ENCODE measurements at places on chromosomes 7 and 10.

GRCh38 chr7:47380325-47381133 lies 201.4 kb downstream of the TNS3 start:
- DNase-seq: no peak

DNA sequence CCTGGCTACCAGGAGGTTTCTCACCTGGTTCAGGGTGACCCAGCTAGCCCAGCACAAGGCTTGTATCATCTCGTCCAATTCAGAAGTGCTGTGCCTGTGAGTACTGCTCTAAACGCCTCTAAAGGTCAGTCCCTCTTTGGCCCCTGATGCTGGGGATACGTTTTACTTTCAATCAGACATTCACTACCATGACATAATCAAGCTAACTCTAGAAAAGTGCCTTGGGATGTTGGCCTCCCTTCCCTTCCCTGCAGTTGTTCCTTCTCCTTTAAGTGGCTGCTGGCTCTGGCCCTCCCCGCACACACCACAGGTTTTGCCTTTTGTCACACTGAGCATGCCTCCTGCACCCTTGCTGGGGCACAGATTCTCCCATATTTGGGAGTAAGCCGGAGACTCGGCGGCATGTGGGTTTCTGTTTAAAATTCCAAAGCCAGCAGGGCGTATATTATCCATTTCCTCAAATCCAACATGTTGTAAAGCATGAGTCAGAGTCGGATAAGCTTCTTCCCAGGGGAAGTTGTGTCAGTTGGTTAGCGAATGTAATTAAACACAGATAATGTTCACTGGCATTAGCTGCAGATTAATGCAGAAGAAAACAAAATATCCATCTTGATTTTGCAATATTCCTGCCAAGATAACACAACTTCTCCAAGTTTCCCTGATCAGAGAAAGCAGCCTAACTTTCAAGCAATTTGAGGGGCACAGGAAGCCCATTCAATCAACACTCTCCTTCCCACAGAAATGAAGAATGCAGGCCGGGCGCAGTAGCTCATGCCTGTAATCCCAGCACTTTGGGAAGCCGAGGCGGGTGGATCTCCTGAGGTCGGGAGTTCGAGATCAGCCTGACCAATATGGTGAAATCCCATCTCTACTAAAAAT lies 31.8 kb upstream of the VCL start:
- no peak for DNase-seq

- peak; percentile 69 for DNase-seq
These were observed 17.9 kb upstream of the AGK start for GRCh38 chr7:141533149-141533949.

DNA sequence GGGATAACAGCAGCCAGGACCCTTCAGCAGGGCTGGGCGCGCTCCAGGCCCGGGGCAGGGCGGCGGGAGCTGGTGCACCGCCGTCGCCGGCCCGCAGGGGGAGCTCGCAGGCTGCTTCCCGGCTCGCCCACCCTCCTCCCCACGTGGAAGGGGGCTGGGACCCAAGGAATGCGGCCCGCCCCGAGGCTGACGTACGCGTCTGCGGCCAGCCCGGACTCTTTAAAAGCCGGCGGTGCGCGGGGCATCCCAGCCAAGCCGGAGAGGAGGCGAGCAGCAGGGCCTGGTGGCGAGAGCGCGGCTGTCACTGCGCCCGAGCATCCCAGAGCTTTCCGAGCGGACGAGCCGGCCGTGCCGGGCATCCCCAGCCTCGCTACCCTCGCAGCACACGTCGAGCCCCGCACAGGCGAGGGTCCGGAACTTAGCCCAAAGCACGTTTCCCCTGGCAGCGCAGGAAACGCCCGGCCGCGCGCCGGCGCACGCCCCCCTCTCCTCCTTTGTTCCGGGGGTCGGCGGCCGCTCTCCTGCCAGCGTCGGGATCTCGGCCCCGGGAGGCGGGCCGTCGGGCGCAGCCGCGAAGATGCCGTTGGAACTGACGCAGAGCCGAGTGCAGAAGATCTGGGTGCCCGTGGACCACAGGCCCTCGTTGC lies at the start of gene PFKFB3:
TSS of gene PFKFB3 (plus strand) at position 249 of the 647 bp plus-strand sequence. CDS start at position 578, 329 bp downstream.
- DNase-seq: peak; percentile 93

GRCh38 chr7:44519546-44519945 lies 21.6 kb downstream of the NPC1L1 start:
- DNase-seq: no peak

- no peak for DNase-seq
These were observed 33.0 kb downstream of the PTPRE start for GRCh38 chr10:127939786-127940330.

GRCh38 chr7:131293018-131293417 lies 34.7 kb upstream of the MKLN1 start:
- DNase-seq: no peak

GRCh38 chr7:106463851-106464611 lies 179.2 kb upstream of the NAMPT start:
- no peak for DNase-seq

DNA sequence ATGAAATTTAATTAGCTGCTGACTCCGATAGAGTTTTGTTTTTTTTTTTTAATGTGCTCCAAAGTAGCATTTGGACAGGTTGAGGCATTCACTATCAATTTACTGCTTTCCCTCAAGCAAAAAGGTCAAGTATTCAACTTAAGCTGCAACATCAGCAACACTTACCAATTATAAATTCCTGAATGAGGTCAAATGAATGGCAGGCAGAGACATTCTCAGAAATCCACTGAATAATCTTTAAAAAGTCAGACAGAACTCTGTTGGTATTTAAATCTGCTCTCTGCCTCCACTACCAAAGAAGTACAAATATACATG lies 62.8 kb downstream of the GSAP start:
- DNase-seq: no peak

DNA sequence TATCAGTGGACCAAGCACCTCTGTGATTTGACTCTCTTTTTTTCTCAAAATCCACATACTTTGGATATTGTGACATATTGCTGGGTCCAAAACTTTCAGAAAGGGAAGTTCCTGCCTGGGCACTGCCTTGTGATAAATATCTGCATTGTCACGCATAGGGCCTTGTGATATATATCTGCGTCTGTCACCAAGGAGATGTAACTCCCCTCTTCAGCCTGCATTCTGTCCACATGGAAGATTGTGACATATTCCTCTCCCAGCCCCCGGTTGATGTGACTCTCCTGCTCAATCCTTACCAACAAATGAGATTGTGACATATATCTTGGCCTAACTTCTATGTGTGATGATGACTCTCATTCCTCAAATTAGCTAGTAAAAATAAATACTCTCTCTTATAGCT lies 25.4 kb upstream of the ZNF107 start:
- DNase-seq: no peak

DNA sequence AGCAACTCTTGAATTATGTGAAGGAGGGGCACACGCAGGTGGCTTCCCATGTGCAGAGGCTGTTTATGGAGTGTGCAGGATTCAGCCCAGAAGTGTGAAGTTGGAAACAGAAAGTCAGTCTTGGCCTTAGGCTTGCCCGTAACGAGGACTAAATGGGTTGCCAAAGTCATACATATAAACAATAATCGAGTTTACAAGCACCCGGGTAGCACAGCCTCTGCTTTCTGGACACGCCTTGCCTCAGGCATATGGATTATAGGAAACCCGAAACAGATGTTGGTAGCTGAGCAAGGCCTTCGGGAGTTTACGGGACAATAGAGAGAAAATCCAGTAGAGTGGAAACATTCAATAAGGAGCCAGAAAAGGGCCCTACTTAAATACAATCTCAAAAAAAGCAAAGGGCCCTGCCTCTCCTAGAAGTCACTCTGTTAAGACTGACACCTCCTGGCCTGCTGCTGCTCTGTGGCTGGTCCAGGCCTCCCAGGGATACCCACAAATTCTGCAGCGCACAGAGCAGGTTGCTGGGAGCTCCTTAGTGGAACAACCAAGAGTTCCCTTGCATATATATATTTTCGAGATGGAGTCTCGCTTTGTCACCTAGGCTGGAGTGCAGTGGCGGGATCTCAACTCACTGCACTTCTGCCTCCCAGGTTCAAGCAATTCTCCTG lies 48.5 kb downstream of the SMKR1 start:
- DNase-seq: no peak

- no peak for DNase-seq
These were observed 51.5 kb downstream of the PFKFB3 start for GRCh38 chr10:6254201-6254600.

- DNase-seq: no peak
These were observed 37.6 kb downstream of the CYP2C8 start for GRCh38 chr10:95031656-95032055.

DNA sequence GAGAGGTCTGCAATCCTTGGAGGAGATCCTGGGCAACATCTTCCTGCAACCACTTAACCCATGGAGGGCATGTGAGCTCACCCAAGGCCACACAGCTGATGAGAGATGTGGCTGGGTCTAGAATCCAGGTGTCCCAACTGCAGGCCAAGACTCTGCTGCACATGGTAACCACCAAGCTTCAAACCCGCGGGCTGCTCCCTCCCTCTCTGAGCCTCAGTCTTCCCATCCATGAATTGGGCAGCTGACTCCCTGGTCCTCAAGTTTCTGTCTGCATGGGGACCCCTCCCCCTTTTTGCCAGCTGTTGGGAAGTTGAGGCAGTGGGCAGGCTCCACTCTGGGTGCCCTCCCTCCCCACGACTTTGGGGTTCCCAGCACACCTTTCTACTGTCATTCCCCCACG lies 20.9 kb upstream of the INMT start:
- DNase-seq: no peak

DNA sequence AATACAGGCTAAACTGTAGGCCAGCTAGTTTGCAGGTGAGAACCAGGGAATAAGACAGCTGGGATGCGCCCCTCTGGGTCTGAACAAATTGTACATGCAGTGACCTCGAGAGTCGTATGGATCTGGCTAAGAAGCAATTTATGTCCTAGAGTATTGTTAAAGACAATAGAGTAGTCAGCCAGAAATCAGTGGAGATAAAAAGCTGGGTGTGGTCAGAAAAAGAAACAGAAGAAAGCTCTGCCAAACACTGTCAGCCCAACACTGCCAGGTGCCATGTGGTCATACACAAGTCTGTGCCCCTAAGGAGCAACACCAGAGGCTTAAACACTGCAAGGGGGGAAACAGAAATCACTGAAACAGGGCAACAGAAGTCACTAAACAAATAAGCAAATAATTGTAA lies 62.2 kb downstream of the CNOT4 start:
- no peak for DNase-seq

- no peak for DNase-seq
These were observed 59.6 kb downstream of the CARD11 start for GRCh38 chr7:2984091-2984490.

DNA sequence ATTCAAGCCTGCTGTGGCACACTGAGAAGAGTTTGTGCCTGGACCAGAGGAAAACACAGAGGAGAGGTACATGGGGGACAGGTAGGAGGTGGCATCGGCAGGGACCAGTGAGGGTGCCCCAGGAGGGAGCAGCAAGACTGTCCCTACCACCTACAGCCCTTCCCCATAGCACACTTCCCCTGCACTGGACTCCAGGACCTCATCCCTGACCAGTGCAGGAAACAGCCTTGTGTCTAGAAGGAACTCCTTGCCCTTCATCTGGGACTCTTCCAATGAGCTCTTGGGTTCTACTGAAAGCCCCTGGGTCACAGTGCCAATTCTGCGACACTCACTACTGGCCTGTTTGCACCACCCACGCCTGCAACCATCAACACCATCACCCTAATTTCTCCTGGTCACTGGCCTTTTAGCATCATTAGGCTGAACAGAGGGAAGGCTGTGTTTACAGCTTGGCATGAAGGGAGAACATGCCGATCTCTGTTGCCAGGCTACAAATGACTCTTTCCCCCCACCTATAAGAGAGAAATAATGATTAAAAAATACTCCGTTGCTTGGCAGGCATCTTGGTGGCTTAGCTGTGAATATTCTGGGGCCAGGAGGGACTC lies 371.9 kb upstream of the ZMIZ1 start:
- DNase-seq: no peak

DNA sequence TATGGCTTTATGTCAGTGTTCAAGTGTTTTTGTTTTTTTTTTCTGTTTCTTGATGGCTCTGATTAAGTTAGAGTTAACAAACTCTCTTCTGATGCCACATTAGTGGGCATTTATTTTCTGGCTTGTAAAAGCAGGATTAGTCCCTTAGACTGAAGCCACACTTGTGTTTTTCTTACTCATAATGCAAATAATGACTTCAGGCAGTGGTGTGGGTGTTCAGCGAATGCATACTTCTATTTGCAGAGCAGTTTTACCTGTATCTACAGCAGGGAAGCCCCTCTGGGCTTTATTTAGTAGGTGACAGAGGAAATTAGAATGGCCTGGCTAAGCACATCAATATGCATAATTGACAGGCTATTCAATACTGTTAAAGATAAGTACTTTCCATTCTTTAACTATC lies 79.9 kb downstream of the CNNM2 start:
- DNase-seq: no peak

- DNase-seq: no peak
These were observed 181.8 kb upstream of the DGKB start for GRCh38 chr7:15084368-15084767.

DNA sequence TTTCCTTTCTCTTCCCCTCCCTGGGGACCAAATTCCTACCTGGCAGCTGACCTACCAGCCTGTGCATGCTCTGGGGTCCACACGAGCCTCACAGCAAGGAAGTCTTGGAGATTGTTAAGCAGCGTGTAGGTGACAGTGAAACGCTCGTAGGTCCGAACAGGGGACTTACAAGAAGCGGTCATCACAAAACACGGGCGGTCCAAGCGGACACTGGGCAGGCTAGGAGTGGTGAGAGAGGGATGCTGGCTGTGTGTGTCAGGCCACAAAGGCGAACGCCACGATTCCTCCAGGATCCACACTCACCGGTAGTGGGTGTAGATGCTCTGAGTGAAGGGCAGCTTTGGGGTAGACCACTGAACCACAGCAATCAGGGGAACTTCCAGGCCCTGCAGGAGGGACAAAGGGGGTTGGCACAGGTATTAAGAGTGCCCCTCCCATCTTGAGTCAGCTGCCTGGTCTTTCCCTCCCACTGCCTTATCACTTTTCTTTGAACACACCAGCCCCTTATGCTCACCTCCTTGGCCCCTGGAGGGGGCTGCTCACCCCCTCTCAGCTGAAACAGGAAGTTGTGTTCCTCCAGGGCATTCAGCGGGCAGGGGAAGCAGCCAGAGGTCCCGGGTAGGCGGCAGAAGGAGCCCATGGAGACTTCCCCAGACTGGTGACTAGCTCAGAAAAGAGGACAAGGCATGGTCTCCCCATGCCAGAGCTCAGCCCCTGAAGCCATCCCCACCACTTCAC lies 2.0 kb downstream of the TRAPPC14 start:
- DNase-seq: no peak

DNA sequence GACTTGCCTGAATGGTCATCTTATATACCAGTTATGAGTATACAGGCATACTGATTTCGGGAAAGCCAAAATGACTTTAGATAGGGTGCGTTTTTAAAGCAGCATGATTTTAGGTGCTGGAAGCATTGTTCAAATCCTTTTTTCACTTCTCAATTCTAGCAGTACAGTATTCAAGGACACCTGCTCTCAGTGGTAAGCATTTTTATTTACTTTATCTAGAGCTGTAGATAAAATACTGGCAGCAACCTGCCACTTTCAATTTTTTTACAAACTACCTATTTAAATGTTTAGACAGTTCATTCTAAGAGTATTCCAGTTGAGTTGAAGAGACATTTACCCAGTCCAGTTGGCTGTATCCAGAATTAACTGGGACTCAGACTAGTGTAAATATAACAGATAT lies 33.6 kb downstream of the TMEM106B start:
- DNase-seq: no peak

GRCh38 chr7:104363355-104363754 lies 35.0 kb downstream of the LHFPL3 start:
- no peak for DNase-seq

- DNase-seq: no peak
These were observed 24.5 kb downstream of the CNPY1 start for GRCh38 chr7:155521743-155522398.

- no peak for DNase-seq
These were observed 64.0 kb downstream of the DMBT1 start for GRCh38 chr10:122624546-122624945.

GRCh38 chr10:32049113-32049512 lies 7.1 kb downstream of the KIF5B start:
- no peak for DNase-seq
